ENCODE measurements at places on chromosomes 4 and X. TPM values are rescaled to one million over a fixed set of nuclear protein-coding genes. Genes with fewer than 3 reads are reported as not detected.

DNA sequence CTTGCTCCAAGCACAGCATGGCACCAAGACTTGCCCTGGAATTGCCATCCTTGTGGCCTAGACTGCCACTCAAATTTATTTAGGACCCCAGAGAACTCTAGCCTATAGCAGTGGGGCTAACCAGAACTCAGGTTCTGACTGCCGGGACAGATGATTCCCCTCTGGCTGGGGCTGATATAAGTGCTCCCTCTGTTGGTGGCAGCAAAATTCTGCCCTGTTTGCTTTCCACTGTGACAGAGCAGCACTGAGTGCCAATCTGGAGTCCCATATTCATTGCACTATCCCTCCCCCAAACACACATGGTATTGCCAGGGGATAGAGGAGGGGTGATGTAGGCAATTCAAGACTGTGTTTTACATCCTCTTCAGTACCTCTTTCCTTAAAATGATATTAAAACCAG, 1081.9 kb downstream of the FAT4 start:
- no peaks in the 10 kb centered on the region for H3K36me3 ChIP-seq
- H3K27ac ChIP-seq: no peak overlapping the region
- H3K27me3 ChIP-seq: no peaks in the 10 kb centered on the region
- no peak overlapping the region for H3K4me3 ChIP-seq

The MGARP gene
- 0.69 TPM for total RNA-seq

- peaks cover 5% of the 10 kb centered on the region for H3K4me1 ChIP-seq
- no peak overlapping the region for H3K4me3 ChIP-seq
Observed at GRCh38 chr4:183370786-183371185, 48.6 kb upstream of the CLDN24 start.

The VCX2 gene
- not detected for total RNA-seq

- no peaks in the 10 kb centered on the region for H3K4me1 ChIP-seq
- no peak for DNase-seq
- no peaks in the 10 kb centered on the region for H3K27me3 ChIP-seq
Observed at GRCh38 chrX:35244796-35245508, 302.4 kb downstream of the FAM47B start.

The PCDH11X gene
- total RNA-seq: 2.2 TPM
